ENCODE measurements at places on chromosomes 6 and 20.

GRCh38 chr20:63667858-63668257, 9.7 kb downstream of the RTEL1 start:
- no peak for DNase-seq

- DNase-seq, result no peak
Measured at GRCh38 chr6:90028995-90029635, 134.8 kb downstream of the GJA10 start.

DNA sequence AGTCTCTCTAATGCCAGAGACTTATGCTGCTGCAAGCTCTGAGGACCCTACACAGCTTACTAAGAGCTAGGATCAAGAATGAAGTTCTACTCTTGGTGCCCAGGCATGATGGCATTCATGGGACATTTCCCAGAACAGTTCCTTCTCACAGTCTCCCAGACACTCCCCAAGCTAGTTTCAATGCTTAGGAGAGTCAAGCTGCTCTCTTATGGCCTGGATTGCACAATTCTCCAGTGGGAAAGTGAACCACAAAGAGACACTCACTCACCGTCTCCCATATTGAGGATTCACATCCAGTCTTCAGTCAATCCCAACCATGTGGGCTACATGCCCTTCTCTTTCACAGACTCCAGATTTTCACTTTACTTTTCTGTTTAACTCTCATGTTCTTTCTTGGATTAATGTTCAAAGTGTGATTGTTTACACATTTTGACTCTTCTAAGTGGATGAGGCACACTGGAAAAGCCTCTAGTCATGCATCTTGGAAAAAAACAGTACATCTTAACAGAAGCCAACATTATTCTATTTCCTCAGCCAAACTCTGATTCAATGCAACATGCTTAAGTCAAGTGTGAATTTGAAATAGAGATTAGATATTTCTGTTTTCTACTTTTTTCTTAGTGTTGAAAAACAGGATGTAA, 447.8 kb upstream of the BTBD3 start:
- no peak for DNase-seq

DNA sequence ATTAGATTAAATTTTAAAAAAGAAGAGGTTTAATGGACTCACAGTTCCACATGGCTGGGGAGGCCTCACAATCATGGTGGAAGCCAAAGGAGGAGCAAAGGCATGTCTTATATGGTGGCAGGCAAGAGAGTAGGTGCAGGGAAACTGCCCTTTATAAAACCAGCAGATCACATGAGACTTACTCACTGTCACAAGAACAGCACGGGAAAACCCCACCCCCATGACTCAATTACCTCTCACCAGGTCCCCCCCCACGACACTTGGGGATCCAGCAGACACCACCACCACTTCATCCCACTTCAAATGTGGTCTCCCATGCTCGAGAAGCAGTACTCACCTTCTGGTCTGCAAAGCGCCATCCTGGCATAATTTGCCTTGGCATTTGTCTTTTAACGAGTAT, 24.6 kb downstream of the MTFR2 start:
- DNase-seq, result no peak

DNA sequence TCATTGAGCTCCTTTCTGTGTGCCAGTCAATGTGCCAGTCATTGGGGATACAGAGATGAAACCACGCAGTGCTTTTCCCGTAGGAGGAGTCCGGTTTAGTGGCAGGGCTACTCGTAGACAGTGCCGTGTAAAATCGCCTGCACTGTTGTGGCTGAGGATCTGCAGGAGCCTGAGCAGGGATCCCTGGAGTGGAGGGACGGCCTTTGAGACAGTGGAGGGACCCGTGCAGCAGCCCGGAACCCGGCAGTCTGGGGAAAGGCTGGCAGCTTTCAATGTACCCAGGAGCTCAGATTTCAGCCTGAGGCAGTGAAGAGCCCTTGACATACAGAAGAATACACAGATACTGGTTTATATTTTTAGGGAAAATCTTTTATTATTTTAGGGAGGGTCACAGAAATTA, 203.3 kb downstream of the ARID1B start:
- peak; percentile 52 for DNase-seq

GRCh38 chr6:110523451-110524021, 47.1 kb upstream of the SLC22A16 start:
- no peak for DNase-seq

DNA sequence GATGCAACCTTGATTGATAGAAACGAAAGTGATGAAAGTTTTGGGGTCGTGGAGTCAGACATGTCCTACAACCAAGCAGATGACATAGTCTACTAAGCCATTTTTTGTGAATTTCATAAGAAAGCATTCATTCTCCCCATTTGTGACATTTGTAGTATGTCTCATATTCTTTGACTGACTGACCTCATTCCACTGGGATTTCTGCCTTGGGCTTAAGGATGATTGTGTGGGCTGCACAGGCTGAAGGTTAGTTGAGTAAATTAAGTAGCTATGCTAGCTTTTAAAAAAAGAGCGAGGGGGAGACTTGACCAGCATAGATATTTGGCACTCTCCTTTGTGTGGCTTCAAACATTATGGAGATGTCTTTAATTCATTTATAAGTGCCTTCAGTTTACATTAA, 28.9 kb downstream of the STMND1 start:
- no peak for DNase-seq

GRCh38 chr20:3987296-3987695, 28.1 kb downstream of the RNF24 start:
- no peak for DNase-seq

Measured in neural progenitor cell (in vitro differentiated cells).